ENCODE measurements at places on chromosomes 12 and 14.
A peak's percentile ranks its signal among the peaks of the same experiment; 100 is the strongest.

GRCh38 chr14:49972823-49973222 is 79.9 kb downstream of the ARF6 start:
- peak; percentile 43 for ATAC-seq

DNA sequence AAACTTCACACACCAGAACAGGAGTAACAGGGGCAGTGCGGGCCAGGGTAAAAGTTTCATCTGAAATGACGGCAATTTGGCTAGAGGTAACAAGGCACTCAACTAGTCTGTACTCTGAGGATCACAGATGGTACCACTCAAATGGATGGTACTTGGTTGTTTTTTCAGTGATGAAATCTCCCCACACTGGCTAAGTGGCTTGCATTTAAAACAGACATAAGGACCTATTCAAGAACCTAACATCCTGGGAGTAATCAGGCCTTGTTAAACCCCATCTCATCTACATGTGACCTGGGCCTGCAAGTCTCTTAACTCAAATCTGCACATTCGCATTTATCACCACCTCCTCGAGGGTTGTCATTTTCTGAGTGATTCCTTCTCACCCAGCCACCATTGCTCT is 90.8 kb downstream of the PRKAB1 start:
- ATAC-seq: no peak

DNA sequence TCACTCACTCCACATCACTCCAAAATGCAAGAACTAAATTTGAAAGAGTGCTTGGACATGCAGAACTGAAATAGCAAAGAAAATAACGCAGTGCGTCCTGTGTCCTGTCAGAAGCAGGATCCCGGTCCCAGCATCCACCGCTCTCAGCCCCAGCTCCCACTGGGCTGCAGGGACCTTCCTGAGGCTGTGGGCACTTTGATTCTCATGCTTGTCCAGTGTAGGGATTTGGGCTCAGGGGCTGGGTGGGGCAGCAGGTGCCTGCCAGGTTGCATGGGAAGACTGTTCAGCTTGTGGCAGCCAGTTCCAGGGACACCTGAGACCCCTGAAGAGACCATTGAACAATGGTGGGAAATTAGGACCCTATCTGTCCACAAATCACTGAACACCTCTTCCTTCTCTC is 140.0 kb upstream of the FKBP4 start:
- no peak for ATAC-seq

DNA sequence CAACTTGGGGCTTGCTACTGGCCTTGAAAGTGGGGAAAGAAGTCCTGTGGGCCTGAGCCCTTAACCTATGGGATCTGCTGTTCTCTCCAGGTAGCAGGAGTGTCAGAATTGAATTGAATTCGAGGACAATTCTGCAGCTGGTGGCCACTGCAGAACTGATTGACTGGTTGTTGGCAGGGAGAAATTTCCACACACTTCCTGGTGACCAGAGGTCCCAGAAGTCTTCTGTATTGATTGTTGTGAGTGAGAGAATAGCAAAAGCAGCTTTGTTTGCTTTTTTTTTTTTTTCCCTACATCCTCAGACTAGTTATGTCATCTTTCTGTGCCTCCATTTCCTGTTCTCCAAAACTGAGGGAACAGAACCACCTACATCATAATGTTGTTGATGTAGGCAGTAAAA is 64.1 kb downstream of the PRICKLE1 start:
- no peak for ATAC-seq

DNA sequence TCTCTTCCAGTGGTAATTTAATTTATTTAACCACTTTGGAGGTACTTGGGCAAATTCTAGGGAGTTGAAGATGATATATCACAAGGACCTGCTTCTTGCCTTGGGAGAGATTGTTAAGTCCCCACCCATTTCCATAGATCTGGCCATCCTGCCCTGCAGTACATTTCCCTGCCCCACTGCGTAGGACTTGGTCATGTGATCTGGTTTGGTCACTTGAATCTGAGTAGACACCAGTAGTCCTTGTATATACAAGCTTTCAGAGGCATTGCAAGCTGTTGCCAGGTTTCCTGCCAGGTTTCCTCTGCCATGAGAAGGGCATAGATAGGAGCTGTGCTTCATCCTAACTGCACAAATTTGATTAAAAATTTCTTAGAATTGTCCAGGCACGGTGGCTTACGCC is 200.0 kb downstream of the ADAMTS20 start:
- ATAC-seq: no peak

GRCh38 chr12:64431791-64432190 is 20.1 kb upstream of the TBK1 start:
- ATAC-seq: no peak
